ENCODE measurements at places on chromosomes 2 and 18.
A peak's percentile ranks its signal among the peaks of the same experiment; 100 is the strongest.

- no peak for DNase-seq
These were observed 88.3 kb downstream of the TRIB2 start for GRCh38 chr2:12805033-12805432.

GRCh38 chr2:189557373-189557772 is 23.2 kb downstream of the SLC40A1 start:
- no peak for DNase-seq

DNA sequence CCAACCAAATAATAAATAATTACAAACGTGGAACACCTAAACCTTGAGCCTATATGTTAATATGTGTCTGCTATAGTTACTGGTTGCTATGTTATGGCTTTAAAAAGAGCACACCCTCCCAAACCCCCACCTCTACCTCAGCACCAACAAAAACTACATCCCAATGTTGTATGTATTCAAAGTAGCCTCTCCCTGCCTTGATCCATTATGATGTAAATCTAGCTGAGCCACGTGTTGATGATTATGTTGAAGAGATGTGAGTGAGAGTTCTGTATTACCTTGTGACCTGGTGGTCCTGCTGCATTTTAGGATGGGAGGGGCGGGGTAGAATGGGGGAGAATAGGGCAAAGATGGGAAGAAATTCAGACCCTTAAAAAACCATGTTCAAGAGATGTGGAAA is 4.8 kb downstream of the MFSD6 start:
- DNase-seq = no peak

GRCh38 chr2:119078796-119079195 is 79.8 kb downstream of the C1QL2 start:
- DNase-seq = no peak

DNA sequence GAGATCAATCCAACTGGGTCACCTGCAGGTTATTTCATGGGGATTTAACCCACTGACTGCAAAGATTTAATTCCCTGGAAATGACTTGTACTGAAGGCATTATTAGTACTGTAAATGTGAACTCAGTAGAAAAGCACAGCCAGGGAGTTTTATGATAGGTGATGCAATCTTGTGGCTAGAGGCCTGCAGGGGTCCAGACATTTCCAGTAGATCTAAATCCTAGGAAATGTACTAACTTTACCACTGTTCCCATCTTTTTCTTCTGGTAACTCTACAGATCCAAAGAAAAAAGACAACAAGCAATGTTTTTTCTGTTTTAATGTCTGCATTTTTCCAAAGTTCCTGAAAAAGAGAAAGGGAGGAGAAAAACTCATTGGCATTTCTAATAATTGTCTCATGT is 500.1 kb downstream of the ARHGAP15 start:
- no peak for DNase-seq

DNA sequence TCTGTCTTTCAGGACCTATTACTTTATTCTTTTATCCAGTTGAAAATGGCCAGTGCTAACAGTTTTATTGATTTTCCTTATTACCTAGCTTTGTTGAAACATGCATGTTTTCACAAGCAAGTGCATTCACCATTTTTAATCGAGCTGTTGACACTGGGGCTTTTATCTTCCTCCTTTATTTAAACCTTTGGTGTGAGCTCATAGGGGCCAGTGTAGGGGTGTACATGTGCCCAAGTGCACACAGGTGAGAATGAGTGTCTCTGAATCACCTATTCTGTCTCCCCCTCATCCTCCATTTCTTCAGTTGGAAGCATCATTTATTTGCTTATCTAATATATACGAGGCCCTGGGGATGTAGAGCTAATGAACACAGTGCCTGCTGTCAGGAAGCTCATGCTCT is 199.1 kb downstream of the PRKCE start:
- DNase-seq = no peak

DNA sequence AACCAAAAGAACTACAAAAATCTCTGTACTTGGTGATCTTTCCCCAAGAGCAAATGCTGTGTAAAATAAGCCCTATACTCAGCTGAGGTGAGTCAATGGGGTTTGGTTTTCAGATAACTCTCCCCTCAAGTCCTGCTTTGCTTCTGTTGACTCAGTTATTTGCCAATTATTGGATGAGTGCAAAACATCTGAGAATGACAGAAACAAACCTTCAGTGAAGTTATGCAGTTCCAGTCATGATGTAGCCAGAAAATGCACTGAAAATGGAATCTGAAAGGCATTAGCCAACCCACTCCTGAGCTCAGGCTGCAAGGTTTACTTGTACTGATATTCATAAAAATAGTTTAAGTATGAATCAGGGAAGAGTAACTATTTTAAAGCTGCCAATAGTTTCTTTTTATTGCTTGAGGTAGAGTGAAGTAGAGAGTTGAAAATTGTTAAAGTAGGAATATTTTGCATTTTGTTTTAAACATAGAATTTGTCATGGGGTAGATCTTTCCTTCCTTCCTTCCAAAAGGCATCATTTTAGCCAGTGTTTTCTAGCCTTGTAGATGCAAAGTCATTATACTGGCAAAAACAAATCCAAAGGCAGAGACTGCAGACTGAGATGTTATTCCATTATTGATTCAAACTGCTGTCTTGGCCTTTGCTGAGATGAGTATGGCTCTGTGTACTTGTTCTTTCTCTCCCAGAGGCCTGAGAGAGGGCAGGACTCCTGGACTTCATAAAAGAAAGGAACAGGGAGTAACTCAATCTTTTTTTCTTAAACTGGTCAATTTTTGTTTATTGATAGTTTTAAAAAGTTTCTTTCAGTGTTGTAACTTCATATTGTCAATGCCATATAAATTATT is 215.3 kb downstream of the RND3 start:
- no peak for DNase-seq

DNA sequence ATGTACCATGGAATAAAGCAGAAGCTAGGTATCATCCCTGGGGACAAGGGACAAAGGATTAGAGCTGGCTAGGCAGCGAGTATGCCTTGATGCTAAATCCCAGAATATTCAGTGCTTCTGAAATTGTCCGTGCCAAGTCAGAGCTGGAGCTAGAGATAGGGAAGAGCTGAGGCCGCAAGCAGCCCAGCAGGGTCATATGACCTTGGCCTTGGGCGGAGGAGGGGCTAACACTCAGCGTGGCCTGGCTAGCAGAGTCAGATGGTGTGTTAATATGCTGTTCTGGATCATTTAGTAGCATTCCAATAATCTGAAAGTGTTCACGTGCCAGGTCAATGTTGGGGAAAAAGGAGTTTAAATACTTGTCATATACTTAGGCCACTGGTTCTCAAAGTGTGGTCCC is 374.8 kb downstream of the CLIP4 start:
- no peak for DNase-seq

GRCh38 chr2:53939656-53940055 is 31.1 kb downstream of the PSME4 start:
- DNase-seq = no peak

DNA sequence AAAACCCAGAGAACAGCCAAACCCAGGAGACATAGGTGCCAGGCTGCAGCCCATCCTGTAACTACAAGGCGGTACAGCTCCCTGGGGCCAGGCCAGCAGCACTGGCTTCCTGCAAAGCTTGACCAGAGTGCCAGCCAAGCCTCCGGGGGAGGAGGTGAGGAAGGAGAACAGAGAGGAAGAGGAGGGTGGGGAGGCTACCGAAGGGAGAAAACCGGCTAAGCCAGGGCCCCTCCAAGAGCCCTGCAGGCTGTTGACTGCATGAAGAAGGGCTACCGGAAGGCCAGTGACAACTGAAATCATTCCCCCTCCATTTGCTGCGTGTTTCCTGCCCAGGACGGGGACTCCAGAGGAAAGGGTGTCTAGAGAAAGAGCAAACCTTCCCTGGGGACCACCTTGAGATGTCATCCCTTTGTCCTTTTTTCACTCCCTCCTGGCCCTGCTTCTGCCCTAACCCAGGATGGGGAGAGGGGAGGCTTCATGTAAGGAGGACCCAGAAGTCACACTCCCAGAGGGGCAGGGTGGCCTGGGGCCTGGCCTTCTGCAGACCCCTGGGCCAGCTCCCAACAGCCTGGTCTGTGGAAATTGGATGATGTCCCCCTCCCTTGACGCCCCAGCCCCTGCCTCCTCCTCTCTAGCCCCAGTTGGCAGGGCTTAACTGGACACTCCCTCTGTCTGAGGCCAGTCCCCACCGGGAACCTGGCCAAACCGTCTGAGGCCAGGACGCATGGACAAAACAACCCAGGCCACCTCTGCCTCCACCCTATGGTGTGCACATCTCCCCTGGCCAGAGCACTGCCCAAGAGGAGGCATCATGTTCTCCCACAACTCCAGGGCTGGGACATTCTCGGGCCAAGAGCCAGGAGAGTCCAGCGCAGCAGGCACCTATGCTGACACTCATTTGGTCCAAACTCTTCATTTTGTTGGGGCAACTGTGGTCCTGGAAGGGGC is 207.8 kb downstream of the CYP26B1 start:
- DNase-seq = peak; percentile 0

GRCh38 chr2:222646008-222646407 is 9.9 kb downstream of the FARSB start:
- DNase-seq = no peak

- DNase-seq = no peak
These were observed 131.3 kb downstream of the COMMD1 start for GRCh38 chr2:62036761-62037250.

- peak; percentile 12 for DNase-seq
These were observed 114.5 kb downstream of the LOXHD1 start for GRCh38 chr18:46542545-46542944.

DNA sequence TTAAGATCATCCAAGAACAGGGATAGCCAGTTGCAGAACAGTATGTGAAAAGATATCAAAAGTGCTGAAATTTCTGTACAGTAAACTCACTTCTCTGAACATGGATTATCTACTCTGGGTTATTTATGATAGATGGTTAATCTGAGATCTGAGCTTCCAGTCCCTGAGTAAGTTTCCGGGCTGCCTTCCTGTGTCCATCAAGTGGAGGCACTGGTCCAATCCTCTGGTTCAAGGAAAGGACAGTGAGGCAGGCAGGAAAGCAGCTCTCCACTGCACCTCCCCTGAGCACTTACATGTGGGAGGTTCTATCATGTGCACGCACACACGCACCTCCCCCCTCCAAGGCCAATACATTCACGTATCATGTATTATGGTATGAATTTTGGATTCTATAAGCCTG is 32.5 kb downstream of the GPR45 start:
- DNase-seq = no peak

DNA sequence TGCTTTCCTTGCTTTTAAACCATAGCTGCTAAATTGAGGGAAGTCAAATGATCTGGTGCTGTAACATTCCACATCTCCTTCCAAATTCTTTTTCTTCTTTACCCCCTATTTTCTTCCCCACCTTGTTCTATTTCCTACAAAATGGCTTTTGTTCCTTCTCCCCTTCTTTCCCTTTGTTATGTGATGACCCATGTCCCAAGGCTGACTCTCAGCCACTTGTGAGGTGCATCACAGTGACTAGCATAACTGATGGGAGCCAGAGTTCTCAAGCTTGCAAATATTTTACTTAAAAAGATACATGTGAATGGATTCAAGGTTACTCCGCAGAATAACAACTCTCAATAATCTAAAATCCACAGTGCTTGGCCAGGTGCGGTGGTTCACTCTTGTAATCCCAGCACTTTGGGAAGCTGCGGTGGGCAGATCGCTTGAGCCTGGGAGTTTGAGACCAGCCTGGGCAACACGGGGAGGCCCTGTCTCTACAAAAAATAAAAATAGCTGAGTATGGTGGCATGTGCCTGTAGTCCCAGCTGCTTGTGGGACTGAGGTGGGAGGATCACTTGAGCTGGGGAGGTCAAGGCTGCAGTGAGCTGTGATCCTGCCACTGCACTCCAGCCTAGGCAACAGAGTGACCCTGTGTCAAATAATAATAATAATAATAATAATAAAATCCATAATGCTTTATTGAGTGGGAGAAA is 100.1 kb upstream of the CERS6 start:
- DNase-seq = no peak

All from ELF-1 (cell line).